Breast epithelium (tissue), 4 donors: ENCODE measurements at places on chromosomes 4 and X. TPM values are rescaled to one million over a fixed set of nuclear protein-coding genes. Genes with fewer than 3 reads are reported as not detected.

Gene SRPX
- total RNA-seq: 168 TPM

DNA sequence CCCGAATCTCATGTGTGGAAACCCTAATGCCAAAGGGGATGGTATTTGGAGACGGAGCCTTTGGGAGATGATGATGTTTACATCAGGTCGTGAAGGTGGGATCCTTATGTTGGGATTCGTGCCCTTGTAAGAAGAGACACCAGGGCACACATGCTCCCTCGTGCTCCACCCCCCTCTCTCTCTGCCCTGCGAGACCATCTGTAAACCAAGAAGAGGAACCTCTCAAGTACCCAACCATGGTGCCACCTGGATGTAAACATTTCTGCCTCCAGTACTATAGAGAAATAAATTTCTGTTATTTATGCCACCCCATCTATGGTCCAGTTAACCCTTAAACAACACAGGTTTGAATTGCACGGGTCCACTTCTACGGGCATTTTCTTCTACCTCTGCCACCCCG is 179.4 kb downstream of the DHRSX start:
- no peaks in the 10 kb centered on the region for H3K4me1 ChIP-seq
- H3K27ac ChIP-seq: peak overlapping the region; percentile 82
- no peak overlapping the region for H3K4me3 ChIP-seq

GRCh38 chrX:74061879-74062278 is 242.1 kb upstream of the ZCCHC13 start:
- DNase-seq: no peak
- H3K4me3 ChIP-seq: no peak overlapping the region
- H3K27ac ChIP-seq: no peak overlapping the region
- H3K27me3 ChIP-seq: no peaks in the 10 kb centered on the region
- H3K36me3 ChIP-seq: no peaks in the 10 kb centered on the region
- no peaks in the 10 kb centered on the region for H3K4me1 ChIP-seq

DNA sequence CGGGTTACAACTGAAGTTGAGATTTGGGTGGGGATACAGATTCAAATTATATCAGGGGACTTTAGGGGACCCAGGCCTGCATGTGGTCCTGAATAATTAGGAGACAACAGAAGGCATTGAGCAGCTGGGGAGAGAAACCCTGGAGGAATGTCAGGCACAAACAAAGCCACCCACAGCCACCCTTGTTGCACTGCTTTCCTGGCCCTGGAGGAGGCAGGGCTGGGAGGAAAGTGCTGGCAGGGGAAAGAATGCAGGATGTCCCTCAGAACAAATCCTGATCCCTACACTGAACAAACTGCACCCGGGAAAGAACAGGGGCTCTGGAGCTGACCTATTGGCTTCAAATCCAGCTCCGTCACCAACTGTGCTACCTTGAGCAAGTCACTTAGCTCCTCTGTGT is 214.1 kb upstream of the ATP6AP2 start:
- H3K4me3 ChIP-seq: no peak overlapping the region
- DNase-seq: no peak
- H3K4me1 ChIP-seq: no peaks in the 10 kb centered on the region
- no peak overlapping the region for H3K27ac ChIP-seq
- H3K36me3 ChIP-seq: no peaks in the 10 kb centered on the region

Gene FHIP1A
- 22.3 TPM for total RNA-seq

Gene CHRNA9
- not detected for total RNA-seq

GRCh38 chr4:113760795-113761619 is 531 bp downstream of the CAMK2D start:
- H3K36me3 ChIP-seq: no peaks in the 10 kb centered on the region
- DNase-seq: peak; percentile 66
- H3K4me3 ChIP-seq: peak overlapping the region; percentile 64
- no peaks in the 10 kb centered on the region for H3K4me1 ChIP-seq
- peak overlapping the region; percentile 99 for H3K27ac ChIP-seq

Gene VCX3B
- not detected for total RNA-seq

GRCh38 chr4:151355155-151355554 is 29.8 kb upstream of the SH3D19 start:
- H3K4me1 ChIP-seq: no peaks in the 10 kb centered on the region
- H3K4me3 ChIP-seq: no peak overlapping the region
- no peak overlapping the region for H3K27ac ChIP-seq
- DNase-seq: no peak

Gene GLOD5
- not detected for total RNA-seq

- DNase-seq: no peak
- no peak overlapping the region for H3K27ac ChIP-seq
- H3K27me3 ChIP-seq: peaks cover 13% of the 10 kb centered on the region
- H3K36me3 ChIP-seq: no peaks in the 10 kb centered on the region
Observed at GRCh38 chrX:23003116-23003515, 3.4 kb downstream of the DDX53 start.

DNA sequence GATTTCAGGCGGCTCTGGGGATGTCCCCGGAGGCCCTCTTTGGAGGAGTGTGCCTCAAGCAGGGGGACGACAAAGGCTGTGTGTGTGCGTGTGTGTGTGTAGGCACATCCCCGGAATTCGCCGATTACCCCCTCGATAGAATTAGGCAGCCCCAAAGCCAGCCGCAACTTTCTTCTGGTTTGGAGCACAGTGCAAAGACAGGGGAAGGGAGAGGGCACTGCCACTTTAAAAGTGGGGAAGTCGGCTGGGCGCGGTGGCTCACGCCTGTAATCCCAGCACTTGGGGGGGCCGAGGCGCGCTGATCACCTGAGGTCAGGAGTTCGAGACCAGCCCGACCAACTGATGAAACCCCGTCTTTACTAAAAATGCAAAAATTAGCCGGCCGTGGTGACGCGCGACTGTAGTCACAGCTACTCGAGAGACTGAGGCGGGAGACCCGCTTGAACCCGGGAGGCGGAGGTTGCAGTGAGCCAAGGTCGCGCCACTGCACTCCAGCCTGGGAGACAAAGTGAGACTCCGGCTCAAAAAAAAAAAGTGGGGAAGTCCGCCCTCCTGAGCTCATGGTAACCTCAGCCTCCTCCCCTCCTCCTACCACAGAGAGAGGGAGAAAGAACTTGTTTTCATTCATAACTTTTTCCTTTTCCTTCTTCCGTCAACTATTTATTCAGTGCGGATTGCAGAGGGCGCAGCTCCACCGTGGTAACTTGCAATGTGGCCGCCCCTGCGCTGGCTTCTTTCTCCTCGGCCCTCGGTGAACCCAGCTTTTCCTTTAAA is 2.4 kb downstream of the SPRY1 start:
- peak; percentile 58 for DNase-seq
- peak overlapping the region; percentile 83 for H3K4me3 ChIP-seq
- no peaks in the 10 kb centered on the region for H3K27me3 ChIP-seq
- no peaks in the 10 kb centered on the region for H3K4me1 ChIP-seq

GRCh38 chr4:153181700-153182099 is 22.5 kb upstream of the TRIM2 start:
- no peak overlapping the region for H3K27ac ChIP-seq
- H3K4me1 ChIP-seq: no peaks in the 10 kb centered on the region
- no peak for DNase-seq

GRCh38 chrX:38800981-38801845 is at the start of gene MID1IP1:
TSS of gene MID1IP1 (plus strand) at chrX:38801459. CDS start at chrX:38804947, 3,488 bp downstream.
- peak within 1 kb of the TSS; percentile 45 for H3K4me3 ChIP-seq
- peak; percentile 88 for DNase-seq
- no peaks in the 10 kb centered on the region for H3K27me3 ChIP-seq
- peak within 1 kb of the TSS; percentile 89 for H3K27ac ChIP-seq
- no peaks in the 10 kb centered on the region for H3K36me3 ChIP-seq

- peak overlapping the region; percentile 87 for H3K27ac ChIP-seq
- no peaks in the 10 kb centered on the region for H3K27me3 ChIP-seq
- H3K4me3 ChIP-seq: peak overlapping the region; percentile 43
- H3K4me1 ChIP-seq: no peaks in the 10 kb centered on the region
Observed at GRCh38 chr4:140049849-140050637, 103.9 kb downstream of the MAML3 start.

Gene SRPK3
- total RNA-seq: 0.33 TPM

- no peak overlapping the region for H3K27ac ChIP-seq
- no peaks in the 10 kb centered on the region for H3K36me3 ChIP-seq
- H3K27me3 ChIP-seq: no peaks in the 10 kb centered on the region
Observed at GRCh38 chr4:182415116-182415515, 171.9 kb downstream of the TENM3 start.

Gene PAGE4
- total RNA-seq: not detected

Gene TACR3
- total RNA-seq: not detected
